SK-N-MC (cell line): ENCODE measurements at places on chromosomes 1 and 21.

DNA sequence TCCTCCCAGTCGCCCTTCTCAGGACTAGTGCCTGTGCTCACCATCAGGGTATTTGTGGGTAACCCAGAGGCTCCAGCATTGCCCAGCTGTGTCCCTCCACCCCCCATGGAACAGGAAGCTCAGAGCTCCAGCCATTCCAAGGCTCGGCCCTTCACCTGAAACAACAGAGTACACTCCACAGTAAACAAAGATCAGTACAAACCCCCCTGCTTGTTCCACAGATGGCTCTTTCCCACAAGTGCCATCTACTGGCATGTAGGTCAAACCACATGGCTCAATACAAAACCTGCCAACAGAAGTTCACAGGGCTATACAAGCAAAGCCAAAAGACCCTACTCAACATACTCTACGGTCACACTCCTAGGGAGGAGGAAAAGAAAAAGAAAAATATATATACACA is 258.7 kb downstream of the AGBL4 start:
- DNase-seq, result no peak

GRCh38 chr1:80929868-80930508 is 870.7 kb upstream of the ADGRL2 start:
- DNase-seq, result no peak

DNA sequence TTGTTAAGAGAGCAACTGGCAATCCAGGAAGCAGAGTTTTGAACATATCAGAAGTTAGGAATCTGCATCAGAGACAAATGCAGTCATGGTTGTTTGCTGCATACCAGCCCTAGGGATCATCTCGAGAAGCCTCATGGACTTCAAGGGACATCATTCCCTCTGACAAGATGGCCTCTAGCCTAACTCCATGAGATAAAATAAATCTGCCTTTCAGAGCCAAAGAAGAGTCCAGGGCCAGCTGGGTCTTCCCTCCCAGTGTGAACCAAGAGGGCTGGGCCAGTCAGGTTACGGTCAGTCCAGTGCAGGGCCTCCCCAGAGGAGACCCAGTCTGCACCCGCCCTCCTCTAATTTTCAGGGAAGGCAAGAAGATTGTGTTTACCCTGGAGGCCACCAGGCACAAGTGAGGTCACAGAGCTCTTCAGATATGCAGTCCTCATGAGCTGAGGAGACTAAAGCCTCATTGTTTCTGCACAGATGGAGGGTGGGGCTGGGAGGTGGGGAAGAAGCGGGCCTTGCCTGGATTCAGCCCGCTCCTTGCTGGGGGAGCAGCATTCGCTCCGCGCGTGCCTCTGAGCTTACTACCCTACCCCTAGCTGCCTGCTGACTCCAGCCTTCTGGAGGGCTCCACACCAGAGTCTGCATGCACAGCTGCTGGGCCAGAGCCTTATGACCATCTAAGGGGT is 52.8 kb downstream of the CAPN2 start:
- no peak for DNase-seq

DNA sequence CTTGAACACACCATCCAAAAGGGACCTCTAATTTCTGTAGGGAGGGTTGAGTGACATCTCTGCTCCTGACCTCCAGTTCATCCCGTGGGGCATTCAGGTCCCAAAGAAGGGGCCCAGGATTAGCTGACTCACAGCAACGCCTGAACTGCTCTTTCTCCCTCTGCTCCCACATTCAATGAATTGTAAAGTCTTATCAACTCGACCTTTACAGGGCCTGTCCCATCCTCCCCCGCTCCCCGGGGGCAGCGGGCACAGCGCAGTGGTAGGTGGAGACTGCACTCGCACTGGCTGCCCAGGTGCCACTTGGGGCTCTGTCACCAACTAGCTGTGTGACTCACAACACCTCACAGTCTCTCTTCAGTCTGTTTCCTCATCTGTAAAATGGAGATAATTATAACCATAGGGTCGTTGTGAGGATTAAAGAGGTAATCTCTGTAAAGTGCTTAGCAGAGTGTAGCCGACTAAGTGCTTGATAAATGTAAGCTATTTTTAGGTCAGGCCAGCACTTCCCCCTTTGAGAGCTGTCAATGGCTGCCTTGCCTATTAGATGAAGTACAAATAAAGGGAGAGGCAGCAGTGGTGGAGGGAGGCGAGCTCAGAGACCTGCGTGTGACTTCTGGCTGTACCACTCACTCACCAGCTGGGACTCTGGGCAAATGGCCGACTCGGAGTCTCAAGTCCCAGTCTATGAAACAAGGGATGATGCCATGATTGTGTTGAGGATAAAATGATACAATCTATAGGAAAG is 637 bp upstream of the MYBPHL start:
- no peak for DNase-seq

GRCh38 chr21:43370888-43371570 is 55.9 kb downstream of the SIK1 start:
- DNase-seq, result no peak

- no peak for DNase-seq
These were observed 123.2 kb downstream of the DMRTB1 start for GRCh38 chr1:53582211-53583020.

DNA sequence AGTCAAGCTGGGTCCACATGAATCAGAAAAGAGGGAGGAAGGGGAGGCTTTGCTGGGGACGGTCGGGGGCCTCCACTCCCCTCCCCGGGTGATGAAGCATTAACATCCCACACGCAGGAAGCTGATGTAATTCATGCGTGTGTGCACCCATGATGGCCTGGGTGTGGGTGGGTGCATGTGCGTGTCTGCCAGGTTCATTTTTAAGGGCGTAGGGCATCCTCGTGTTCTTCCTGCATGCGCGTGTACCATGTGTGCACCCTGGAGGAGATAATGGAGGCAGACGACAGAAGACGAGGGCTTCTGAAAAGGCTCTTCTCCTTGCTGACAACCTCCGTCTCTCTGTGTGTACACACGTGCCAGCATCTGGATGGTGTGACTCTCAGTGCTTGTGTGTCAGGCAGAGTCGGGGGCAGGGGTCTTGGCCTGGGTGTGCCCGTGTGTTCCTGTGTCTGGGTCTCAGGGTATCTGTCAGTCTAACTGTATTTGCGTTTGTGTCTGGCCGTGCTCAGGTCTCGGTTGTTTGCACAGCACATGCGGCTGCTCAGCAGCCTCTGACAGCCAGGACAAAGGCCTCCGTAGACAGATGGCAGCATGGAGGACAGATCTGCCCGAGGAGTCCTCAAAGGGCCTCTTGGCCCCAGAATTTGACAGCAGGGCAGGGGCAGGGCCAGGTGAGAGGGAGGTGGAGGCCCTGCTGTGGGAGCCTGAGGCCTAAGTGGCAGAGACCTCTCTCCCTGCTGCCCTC is 2.4 kb downstream of the RAP1GAP start:
- no peak for DNase-seq

- DNase-seq, result no peak
These were observed 175.5 kb downstream of the ASTN1 start for GRCh38 chr1:176989023-176989422.

DNA sequence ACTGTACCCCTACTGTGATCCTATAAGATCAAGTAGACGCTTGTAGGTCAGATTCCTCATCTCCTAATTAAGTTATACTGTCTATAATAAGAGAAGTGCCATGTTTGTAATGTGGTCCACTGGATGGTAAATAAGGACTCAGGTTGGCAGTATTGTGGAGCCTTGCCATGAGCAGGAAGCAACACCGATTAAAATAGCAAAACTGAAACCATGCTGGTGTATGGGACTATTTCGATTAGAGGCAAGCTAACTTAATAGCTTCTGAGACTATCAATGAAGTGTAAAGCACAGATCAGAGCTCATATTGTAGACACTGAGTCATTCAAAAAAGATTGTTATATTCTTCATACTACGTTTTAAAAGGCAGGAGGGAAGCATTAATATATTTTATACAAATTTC is 348.8 kb downstream of the HHAT start:
- no peak for DNase-seq

GRCh38 chr1:6365047-6365446 is 28.5 kb downstream of the ACOT7 start:
- no peak for DNase-seq

- DNase-seq, result no peak
These were observed 61.2 kb downstream of the KCNN3 start for GRCh38 chr1:154808909-154809262.

DNA sequence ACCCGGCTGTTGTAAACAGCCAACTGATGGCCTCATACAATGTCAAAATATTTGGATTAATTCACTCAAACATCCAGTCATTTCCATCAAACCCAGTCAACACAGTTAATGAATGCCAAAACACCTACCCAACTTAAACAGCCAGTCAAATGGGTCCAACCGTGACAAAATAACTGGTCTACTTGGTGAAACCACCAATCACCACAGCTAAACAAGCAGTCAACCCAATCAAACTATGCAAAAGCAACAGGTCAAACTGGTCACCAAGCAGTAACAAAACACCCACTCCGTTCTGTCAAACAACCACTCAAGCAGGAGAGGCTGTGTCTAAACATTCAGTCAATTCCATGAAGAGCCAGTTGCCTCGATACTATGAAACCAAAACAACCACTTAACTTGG is 119.2 kb downstream of the FOXD2 start:
- DNase-seq, result no peak

DNA sequence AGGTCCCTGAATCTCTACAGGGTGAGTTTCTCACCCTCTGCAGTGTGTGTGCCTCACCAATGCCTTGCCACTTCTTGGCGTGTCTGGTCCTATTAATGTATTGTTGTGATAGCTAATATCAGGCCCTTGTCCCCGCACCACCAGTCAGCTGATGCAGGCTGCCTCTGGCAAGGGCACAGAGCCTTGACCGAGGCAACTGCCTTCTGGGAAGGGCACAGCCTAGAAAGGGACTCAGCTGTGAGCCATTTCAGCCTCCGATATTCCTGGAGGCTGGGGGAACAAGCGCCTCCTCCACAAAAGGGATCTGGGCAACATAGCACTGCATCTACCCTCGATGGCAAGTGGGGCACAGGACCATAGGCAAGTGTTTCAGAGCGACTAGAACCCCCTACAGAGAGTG is 27.0 kb downstream of the IL10RB start:
- DNase-seq, result no peak

GRCh38 chr21:44658913-44659595 is 1.3 kb downstream of the KRTAP12-3 start:
- no peak for DNase-seq

- DNase-seq, result no peak
These were observed 41.9 kb downstream of the LMO4 start for GRCh38 chr1:87370544-87370943.

DNA sequence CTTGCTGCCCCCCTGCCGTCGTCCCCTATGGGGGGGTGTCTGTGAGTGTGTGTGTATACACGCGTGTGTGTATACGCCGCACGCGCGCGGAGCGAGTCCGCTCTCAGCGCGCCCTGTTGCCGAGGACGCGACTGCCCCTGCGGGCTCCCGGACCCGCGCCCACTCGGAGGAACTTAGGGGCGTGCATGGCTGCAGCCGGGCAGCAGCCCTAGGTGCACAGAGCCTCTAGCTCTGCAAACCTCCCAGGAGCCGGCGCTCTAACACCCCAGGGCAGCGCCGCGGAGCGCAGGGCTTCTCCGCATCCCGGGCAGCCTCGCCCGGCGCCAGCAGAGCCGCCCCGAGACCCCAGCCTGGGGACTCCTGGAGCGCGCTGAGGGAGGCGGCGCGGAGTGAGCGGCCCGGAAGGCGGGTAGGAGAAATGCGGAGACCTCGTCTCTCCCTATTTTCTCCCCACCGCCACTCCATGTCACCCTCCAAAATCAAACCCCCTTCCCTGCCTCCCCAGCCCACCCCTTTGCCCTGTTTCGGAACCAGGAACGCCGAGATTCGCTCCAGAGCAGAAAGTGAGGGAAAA is 574 bp downstream of the ITPKB start:
- DNase-seq, result no peak

GRCh38 chr1:98794196-98794886 is 132.8 kb downstream of the SNX7 start:
- peak; percentile 35 for DNase-seq

- no peak for DNase-seq
These were observed 136.0 kb downstream of the TLR5 start for GRCh38 chr1:223006917-223007648.

- no peak for DNase-seq
These were observed 23.3 kb downstream of the NUCKS1 start for GRCh38 chr1:205726619-205727125.

DNA sequence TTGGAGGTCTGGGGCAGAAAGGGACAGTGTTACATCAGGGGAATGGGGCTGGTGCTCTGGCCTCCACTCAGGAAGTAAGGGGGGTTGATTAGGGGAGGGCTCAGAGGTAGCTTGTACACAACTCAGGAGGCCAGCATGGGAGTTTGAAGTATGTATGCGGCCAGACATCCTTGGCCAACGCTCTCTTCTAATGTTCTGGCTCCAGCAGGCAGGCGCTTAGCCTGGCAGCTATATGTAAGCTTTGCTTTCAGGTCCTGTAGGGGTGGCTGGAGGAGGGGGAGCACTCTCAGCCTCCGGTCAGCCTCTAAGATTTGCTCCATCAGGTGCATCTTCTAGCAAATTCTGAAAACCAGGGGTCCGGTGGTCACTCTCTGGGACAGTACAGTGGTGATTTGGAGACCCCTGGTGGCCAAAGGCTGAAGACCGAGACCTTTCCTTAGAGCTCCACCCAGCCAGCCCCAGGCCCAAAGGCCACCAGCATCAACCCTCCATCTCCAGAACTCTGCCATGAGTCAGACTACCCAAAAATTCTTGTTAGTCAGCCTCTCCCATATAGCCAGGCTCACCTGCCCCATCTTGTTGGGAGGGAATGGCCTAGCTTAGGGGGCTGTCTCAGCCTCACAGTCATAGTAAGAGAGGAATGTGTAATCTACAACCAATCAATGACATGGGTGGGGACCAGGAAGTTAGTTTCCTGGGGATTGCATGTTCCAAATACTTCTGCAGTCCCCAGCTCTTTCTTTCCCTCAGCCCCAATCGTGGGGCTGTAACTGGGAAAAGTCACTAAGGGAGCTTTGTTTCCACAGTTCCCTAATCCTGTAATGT is 9.7 kb upstream of the COL8A2 start:
- no peak for DNase-seq

GRCh38 chr21:31893851-31894415 is 21.1 kb downstream of the HUNK start:
- DNase-seq, result no peak

GRCh38 chr1:223221686-223222085 is 78.6 kb upstream of the TLR5 start:
- DNase-seq, result no peak
